CD14-positive monocyte (primary cell): ENCODE measurements at places on chromosomes 2 and 18.

GRCh38 chr2:39872748-39873147 lies 93.7 kb upstream of the THUMPD2 start:
- DNase-seq, result no peak

GRCh38 chr2:181376999-181377398 lies 80.2 kb upstream of the ITGA4 start:
- no peak for DNase-seq

DNA sequence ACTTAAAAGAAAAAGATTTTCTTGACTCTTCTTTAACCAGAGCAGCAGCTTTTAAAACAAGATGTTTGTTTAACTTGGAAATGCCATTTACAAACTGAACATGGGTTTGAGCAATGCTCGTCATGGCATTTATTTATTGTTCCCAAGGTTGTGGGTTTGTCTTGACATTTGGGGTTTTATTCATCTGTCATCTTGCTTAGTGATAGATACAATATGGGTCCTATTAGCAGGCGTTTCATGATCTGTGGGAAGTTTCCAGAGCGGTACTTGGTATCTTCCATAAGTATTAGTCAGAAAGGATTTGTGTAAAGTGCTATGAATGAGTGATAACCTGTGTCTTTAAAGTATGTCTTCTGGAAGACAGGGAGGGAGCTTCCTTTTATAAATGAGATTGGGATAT lies 29.9 kb upstream of the MGAT5 start:
- DNase-seq, result no peak

DNA sequence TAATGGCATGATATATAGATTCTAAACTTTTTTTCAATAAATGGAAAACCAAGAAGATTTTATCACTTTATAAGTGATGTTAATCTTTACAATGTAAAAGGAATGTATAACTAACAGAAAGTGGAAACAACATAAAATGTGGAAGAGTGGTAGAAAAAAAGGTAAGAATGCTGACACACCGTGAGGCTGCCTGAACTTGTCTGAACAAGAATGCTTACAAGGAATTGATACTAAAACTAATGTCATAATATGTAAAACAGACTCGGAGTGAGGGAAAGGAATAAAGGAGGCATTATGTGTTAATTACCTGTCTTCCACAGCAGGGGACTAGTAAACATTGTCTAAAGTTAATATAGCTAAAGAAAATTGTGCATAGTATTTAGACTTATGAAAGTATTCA lies 958.8 kb upstream of the TMEFF2 start:
- DNase-seq, result no peak

DNA sequence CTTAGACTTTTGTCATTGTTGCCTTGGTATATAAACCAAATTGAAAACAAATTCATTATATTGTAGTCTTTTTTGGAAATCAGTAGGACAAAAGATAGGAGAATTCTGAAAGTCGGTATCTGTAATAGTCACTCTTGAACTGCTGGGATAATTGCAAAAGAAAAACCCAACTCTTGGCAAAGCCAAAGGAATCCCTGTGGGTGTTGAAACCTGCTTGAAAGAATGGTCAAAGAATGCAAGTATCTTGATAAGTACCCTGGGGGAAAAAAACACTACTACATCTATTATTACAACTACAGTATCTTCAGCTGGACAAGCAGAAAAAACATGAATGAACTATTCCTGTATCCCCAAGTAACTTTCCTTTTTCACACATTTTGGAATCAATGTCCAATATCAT lies 7.3 kb upstream of the FAM237A start:
- DNase-seq, result no peak

DNA sequence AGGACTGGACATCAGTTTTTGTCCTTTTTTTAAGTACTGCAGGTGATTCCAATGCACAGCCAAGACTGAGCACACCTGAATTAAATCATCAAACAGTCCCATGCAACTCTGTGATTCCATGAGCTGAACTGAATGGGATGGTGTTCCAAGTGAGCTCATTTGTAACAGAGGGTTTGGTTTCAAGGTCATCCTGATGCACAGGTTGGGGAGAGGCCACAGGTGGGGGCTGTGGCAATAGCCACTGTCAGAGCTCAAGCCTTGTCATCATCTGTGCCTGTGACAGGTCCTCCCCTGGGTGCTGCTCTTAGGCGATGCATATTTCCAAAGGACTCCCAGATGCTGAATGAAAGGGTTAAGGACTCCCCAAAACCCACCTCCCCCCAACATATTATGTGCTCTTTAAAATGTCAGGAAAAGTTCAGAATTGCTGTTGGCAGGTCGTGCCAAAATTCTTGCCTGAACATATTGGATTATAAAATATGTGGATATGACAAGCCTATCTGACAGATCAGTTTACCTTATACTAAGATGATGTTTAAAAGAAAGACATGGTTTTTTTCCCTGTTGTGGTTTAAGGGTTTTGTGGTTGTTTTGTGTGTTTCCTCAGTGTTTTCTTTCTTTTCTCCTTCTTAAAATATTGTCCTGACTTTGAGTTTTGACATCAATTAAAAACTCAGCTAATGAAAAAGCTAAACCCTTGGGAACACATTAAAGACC lies 263.5 kb upstream of the SIX2 start:
- no peak for DNase-seq

- DNase-seq, result no peak
Measured at GRCh38 chr2:108986916-108987510, 2.0 kb downstream of the EDAR start.
